ENCODE measurements at places on chromosomes 6 and 20.

GRCh38 chr6:20955131-20955530 is 420.9 kb downstream of the CDKAL1 start:
- H3K27ac ChIP-seq = no peak overlapping the region
- DNase-seq = no peak
- peaks cover 8% of the 10 kb centered on the region for H3K4me1 ChIP-seq
- no peak overlapping the region for H3K4me3 ChIP-seq
- no peaks in the 10 kb centered on the region for H3K36me3 ChIP-seq

DNA sequence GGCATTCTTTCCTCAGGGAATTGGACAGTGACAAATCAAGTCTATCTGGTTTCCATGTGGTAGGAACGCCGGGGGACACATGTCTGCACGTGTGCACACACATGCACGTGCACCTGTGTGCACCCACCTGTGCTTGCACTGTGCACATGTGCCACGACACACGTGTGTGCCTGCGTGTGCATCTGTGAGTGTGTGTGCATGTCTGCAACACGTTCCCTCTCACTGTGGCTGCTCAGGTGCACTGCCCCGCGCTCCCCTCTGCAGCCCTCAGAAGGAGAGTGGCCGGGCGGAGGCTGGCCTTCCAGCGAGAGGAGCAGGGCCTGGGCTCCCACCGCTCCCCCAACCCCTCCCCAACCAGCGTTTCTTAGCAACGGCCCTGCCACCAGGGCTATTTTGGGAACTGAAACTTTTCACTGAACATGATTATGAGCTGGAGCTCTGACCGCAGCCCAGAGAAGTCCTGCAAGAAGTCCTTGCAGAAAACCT is 147.8 kb downstream of the PHACTR3 start:
- no peaks in the 10 kb centered on the region for H3K36me3 ChIP-seq
- H3K27ac ChIP-seq = no peak overlapping the region
- H3K4me3 ChIP-seq = no peak overlapping the region
- no peaks in the 10 kb centered on the region for H3K4me1 ChIP-seq
- peaks cover 36% of the 10 kb centered on the region for H3K27me3 ChIP-seq
- no peak for DNase-seq

- no peaks in the 10 kb centered on the region for H3K36me3 ChIP-seq
- no peak overlapping the region for H3K4me3 ChIP-seq
- H3K27me3 ChIP-seq = no peaks in the 10 kb centered on the region
- H3K4me1 ChIP-seq = peaks cover 21% of the 10 kb centered on the region
Observed at GRCh38 chr6:43990275-43990626, 137.0 kb downstream of the MRPL14 start.

- H3K36me3 ChIP-seq = no peaks in the 10 kb centered on the region
- no peak overlapping the region for H3K4me3 ChIP-seq
- peaks cover 32% of the 10 kb centered on the region for H3K27me3 ChIP-seq
- H3K4me1 ChIP-seq = no peaks in the 10 kb centered on the region
Observed at GRCh38 chr20:61352346-61353260, 100.5 kb downstream of the CDH4 start.

GRCh38 chr6:121516331-121516730 is 80.9 kb downstream of the GJA1 start:
- peak; percentile 65 for DNase-seq
- no peak overlapping the region for H3K4me3 ChIP-seq
- no peaks in the 10 kb centered on the region for H3K36me3 ChIP-seq
- H3K27me3 ChIP-seq = no peaks in the 10 kb centered on the region
- peak overlapping the region; percentile 89 for H3K27ac ChIP-seq
- peaks cover 40% of the 10 kb centered on the region for H3K4me1 ChIP-seq

- no peaks in the 10 kb centered on the region for H3K4me1 ChIP-seq
- H3K27me3 ChIP-seq = no peaks in the 10 kb centered on the region
- H3K27ac ChIP-seq = no peak overlapping the region
- no peak overlapping the region for H3K4me3 ChIP-seq
- H3K36me3 ChIP-seq = no peaks in the 10 kb centered on the region
Observed at GRCh38 chr20:21681922-21682318, 23.5 kb upstream of the PAX1 start.

DNA sequence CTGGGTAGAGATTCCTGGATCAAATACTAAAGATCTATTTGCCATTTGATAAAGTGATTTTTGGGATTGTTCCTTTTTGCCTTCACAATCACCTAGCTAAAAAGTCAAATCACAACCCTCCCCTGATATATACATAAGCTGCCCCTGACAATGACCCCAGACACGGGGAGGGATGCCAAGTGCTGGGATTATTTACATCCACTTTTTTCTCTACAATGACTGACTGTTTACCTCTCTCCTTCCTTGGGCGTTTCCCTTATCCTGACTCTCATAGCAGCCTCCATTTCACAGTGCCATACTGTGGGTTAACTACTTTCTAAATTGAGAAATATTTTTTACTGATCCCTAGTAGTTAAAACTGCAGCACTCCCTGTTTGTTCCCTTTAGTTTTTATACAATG is 150.8 kb upstream of the TMEM170B start:
- no peaks in the 10 kb centered on the region for H3K27me3 ChIP-seq
- H3K4me1 ChIP-seq = peaks cover 39% of the 10 kb centered on the region
- no peak overlapping the region for H3K4me3 ChIP-seq

- H3K4me3 ChIP-seq = no peak overlapping the region
- no peak overlapping the region for H3K27ac ChIP-seq
- no peaks in the 10 kb centered on the region for H3K27me3 ChIP-seq
- no peaks in the 10 kb centered on the region for H3K36me3 ChIP-seq
Observed at GRCh38 chr6:23704479-23705052, 421.4 kb upstream of the NRSN1 start.

DNA sequence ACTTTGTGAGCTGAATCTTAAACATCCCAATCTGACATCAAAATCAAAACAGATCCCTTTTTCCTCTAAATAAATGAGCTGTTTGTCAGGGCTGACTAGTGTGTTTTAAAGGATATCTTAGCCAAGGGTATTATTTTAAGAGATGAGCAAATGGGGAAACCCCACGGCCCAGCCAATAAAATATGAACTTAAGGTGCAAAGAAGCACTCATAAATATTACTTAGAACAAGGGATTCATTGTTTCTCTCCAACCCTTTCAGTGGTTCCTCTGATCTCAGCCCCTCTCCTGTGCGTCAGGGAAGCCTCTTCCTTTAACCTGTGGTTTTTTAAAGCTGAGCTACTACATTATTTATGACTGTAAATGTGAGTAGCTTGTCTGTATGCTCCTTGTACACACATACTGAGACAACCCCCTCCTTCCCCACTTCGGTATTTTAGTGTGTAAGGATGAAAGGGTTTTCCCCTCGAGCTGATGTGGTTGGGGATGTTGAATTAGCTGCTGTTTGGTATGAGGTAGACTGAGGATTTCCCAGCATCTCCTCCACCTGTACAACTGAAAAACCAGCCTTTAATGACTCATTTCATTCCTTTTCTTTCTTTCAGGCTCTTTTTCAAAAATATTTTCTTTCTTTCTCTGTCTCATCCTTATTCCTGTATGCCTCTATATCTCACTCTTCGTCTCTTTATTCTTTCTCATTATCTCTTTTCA is 6.5 kb downstream of the BMP5 start:
- no peaks in the 10 kb centered on the region for H3K27me3 ChIP-seq
- no peak for DNase-seq

GRCh38 chr6:30615958-30616810 is 859 bp downstream of the PPP1R10 start:
- peaks cover 65% of the 10 kb centered on the region for H3K36me3 ChIP-seq
- peaks cover 40% of the 10 kb centered on the region for H3K4me1 ChIP-seq
- peak overlapping the region; percentile 57 for H3K4me3 ChIP-seq
- H3K27ac ChIP-seq = peak overlapping the region; percentile 89

DNA sequence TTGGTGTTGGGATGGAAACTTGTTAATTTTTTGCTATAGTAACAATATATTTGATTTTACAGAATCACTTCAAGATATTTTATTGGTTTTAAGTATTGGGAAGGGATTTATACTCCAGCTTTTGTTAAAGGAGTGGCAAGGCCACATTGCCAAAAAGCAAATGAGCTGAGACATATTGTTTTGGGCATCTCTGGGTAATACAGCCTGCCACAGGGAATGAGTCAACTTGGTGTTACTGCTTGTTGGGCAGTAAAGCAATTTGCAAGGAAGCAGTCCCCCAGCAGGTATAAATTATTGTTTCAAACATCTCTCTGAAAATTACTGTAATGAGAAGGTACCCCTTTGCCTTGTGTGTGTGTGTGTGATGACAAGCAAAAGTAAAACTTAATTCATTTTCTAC is 868.3 kb upstream of the FLRT3 start:
- H3K4me3 ChIP-seq = no peak overlapping the region
- no peaks in the 10 kb centered on the region for H3K4me1 ChIP-seq
- no peak for DNase-seq
- no peak overlapping the region for H3K27ac ChIP-seq

- H3K27ac ChIP-seq = no peak overlapping the region
- no peaks in the 10 kb centered on the region for H3K27me3 ChIP-seq
- H3K4me1 ChIP-seq = no peaks in the 10 kb centered on the region
- H3K4me3 ChIP-seq = no peak overlapping the region
- H3K36me3 ChIP-seq = peaks cover 35% of the 10 kb centered on the region
Observed at GRCh38 chr20:18172379-18172778, 34.7 kb downstream of the KAT14 start.

GRCh38 chr20:56592817-56593216 is 36.3 kb upstream of the TFAP2C start:
- no peak overlapping the region for H3K4me3 ChIP-seq
- no peaks in the 10 kb centered on the region for H3K36me3 ChIP-seq

- no peak overlapping the region for H3K4me3 ChIP-seq
- peak; percentile 92 for DNase-seq
- H3K36me3 ChIP-seq = peaks cover 29% of the 10 kb centered on the region
- peak overlapping the region; percentile 96 for H3K27ac ChIP-seq
- H3K27me3 ChIP-seq = no peaks in the 10 kb centered on the region
- peaks cover 42% of the 10 kb centered on the region for H3K4me1 ChIP-seq
Observed at GRCh38 chr20:47258745-47259695, 97.5 kb downstream of the ZMYND8 start.

DNA sequence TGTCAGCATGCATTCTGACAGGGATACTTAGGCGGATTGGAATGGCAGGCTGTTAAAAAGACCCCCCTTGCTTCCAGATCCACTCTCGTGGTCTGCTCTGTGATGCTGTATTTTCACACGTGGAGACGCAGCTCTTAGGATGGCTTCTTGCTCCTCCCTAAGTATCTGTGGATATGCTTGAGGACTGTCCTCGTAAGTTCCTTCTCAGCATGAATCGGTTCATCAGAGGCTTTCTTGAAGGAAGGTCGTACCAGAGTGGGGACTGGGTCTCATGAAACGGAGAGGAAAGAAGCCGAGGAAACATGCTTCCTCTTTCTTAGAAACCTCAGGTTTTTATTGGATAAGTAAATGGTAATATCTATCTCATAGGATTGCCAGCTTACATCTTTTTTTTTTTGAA is 220.4 kb downstream of the FARS2 start:
- no peaks in the 10 kb centered on the region for H3K27me3 ChIP-seq
- DNase-seq = no peak
- no peaks in the 10 kb centered on the region for H3K36me3 ChIP-seq

GRCh38 chr20:50413088-50413500 is 97.1 kb upstream of the PTPN1 start:
- DNase-seq = no peak
- no peak overlapping the region for H3K4me3 ChIP-seq
- H3K27ac ChIP-seq = no peak overlapping the region

- H3K27ac ChIP-seq = no peak overlapping the region
- no peak for DNase-seq
- H3K4me3 ChIP-seq = no peak overlapping the region
- H3K36me3 ChIP-seq = no peaks in the 10 kb centered on the region
Observed at GRCh38 chr6:55666606-55667225, 87.7 kb upstream of the HMGCLL1 start.

- DNase-seq = no peak
- H3K4me3 ChIP-seq = no peak overlapping the region
- H3K4me1 ChIP-seq = no peaks in the 10 kb centered on the region
- no peaks in the 10 kb centered on the region for H3K27me3 ChIP-seq
- no peak overlapping the region for H3K27ac ChIP-seq
Observed at GRCh38 chr6:130524552-130524951, 158.7 kb downstream of the TMEM200A start.

Data from SJSA1 (cell line).